Left renal pelvis (tissue), 4 donors: ENCODE measurements at places on chromosomes 13 and 19. TPM values are rescaled to one million over a fixed set of nuclear protein-coding genes. Genes with fewer than 3 reads are reported as not detected.

Gene VSIG10L
- polyA plus RNA-seq = 5.2 TPM

- DNase-seq = peak; percentile 73
Measured at GRCh38 chr13:66835040-66835628, 395.0 kb downstream of the PCDH9 start.

- DNase-seq = no peak
Measured at GRCh38 chr13:76129305-76130000, 493.3 kb downstream of the LMO7 start.

Gene NKG7
- 3.4 TPM for polyA plus RNA-seq

Gene ADGRE2
- 0.56 TPM for polyA plus RNA-seq

Gene APBA3
- 26.9 TPM for polyA plus RNA-seq

DNA sequence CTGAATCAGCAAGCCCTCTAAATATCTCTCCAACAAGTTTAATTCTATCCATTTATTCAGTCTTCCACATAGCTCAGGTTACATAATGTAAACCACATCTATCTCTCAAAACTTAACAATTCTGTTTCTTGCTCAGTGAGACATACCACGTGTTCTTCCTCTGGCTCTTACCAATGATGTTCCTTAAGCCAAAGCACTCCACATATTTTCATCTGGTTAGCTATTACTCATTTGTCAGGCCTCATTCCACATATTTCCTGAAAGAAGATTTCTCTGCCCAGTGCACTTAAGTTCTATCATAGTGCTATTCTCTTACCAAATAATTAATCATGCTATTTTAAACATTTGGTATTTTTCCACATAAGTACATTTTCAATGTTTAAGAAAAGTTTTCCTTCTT, 403.3 kb upstream of the ATXN8OS start:
- no peak for DNase-seq

Gene PBX4
- 8.9 TPM for polyA plus RNA-seq

DNA sequence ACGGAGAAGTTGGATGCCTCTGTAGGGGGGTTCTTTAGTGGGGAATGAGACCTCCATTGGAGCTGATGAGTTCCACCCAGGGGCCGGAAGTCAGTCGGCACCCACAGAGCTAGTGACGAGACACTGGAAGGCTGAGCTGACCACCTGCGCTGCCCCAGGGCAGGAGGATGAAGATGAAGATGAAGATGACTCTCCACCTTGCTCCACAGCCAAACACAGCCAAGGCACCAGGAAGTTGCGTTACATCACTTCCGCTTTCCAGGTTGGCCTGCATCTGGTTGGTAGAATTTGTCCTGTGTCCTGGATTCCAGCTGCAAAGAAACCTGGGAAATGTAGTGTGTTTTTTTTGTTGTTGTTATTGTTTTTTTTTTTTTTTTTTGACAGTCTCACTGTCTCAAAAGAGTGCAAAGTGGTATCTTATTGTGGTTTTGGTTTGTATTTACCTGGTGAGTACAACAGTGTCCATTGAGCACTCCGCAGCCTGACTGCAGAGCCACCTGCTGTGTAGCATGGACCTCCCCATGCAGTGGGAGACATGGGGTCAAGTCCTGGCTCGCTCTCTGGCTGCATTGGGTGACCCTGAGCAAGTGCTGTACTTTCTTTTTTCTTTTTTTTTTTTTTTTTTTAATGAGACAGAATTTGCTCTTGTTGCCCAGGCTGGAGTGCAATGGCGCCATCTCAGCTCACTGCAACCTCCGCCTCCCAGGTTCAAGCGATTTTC, 1.9 kb downstream of the TBC1D17 start:
- DNase-seq = no peak

- DNase-seq = no peak
Measured at GRCh38 chr13:44051405-44051804, 171.7 kb downstream of the LACC1 start.

DNA sequence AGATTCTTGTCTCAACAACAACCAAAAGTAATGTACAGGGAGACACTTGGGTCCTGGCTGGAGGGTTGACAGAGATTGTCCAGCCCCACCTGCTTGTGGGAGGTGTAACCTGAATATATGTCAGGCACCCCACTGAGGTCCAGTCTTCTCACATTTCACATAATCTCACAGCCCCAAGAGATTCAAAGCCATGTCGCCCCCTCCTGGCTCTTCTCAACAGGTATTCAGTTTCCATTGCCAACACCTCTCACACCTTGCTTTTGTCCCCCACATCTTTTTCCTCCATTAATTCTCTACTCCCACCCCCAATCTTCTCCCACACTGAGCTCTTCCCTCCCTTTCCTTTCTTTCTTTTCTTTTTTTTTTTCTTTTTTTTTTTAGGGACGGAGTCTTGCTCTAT, 11.2 kb downstream of the UNC13A start:
- no peak for DNase-seq
